Thymus (tissue), 14 donors: ENCODE measurements at places on chromosomes 6 and 20. TPM values are rescaled to one million over a fixed set of nuclear protein-coding genes. Genes with fewer than 3 reads are reported as not detected.

Gene MTRF1L
- total RNA-seq = 11.5 TPM

Gene NSFL1C
- total RNA-seq = 36.1 TPM

Gene BTN1A1
- total RNA-seq = 0.14 TPM

Gene IL22RA2
- total RNA-seq = 0.61 TPM

Gene DDX27
- 35.6 TPM for total RNA-seq

Gene PCED1A
- total RNA-seq = 25.1 TPM
